ENCODE measurements at places on chromosomes 1 and 21.

DNA sequence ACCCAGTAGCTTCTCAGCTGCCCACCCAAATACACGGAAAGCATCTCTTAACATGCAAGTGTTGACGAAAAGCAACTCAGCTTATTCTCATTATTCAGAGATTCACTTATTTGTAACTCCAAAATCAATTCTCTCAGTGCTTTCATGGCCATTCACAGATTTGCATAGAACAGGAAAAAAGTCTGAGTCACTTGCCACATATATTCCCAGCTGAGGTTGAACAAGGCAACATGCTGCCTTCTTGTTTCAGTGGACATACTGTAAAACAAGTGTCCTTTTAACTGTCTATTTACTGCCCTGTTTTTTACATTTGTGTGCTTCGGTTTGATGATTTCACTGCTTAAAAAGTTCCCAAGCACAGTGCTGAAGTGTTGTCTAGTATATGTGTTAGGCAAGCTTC is 273.0 kb downstream of the LTN1 start:
- no peak for DNase-seq

- no peak for DNase-seq
These were observed 15.8 kb upstream of the PLA2G2C start for GRCh38 chr1:20202166-20202565.

DNA sequence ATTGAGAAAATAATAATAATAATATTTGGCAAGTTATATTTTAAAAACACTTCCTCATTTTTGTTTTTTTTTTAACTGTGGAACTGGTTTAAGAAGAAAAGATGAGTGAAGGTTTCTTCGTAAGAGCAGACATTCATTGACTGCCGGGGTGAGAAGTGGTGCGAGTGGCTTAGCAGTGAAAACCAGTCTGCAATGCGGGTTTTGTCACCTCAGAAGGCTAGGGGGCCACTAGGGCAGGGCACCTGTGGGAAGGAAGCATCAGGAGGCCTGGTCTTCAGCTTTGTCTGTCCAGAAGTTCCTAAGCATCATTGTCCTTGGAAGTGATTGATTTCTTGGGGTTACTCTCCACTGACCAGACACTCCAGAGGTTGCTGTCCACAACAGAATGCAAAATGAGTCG is 339.2 kb downstream of the ZNF326 start:
- no peak for DNase-seq

GRCh38 chr1:34978921-34979320 is 6.2 kb downstream of the TMEM35B start:
- DNase-seq = no peak

- DNase-seq = no peak
These were observed 690.6 kb upstream of the ZP4 start for GRCh38 chr1:238581332-238581731.

GRCh38 chr1:29090937-29091618 is 32.6 kb downstream of the TMEM200B start:
- no peak for DNase-seq

- no peak for DNase-seq
These were observed 40.1 kb downstream of the PRPF38A start for GRCh38 chr1:52444463-52444862.

- DNase-seq = no peak
These were observed 22.7 kb downstream of the CLIC6 start for GRCh38 chr21:34691390-34692032.

DNA sequence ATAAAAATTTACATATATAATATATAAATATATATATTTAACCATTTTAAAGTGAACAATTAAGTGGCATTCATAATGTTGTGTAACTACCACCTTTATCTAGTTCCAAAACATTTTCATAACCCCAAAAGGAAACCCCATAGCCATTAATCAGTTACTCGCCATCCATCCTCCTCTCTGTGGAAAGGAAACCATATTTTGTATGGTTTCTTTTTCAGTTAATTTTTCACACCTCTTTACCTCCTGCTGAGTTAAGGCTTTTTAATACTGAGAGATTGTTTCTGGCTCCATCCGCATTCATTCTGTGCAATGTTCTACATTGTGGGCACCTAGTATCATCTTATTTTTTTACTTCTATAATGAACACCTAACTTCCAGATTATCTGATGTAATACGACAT is 512.1 kb downstream of the LMO4 start:
- no peak for DNase-seq

- DNase-seq = no peak
These were observed 831 bp downstream of the TMEM52 start for GRCh38 chr1:1917995-1918900.

- no peak for DNase-seq
These were observed 45.1 kb downstream of the ATP2B4 start for GRCh38 chr1:203671521-203672278.

GRCh38 chr21:45135122-45135521 is 60.7 kb downstream of the ADARB1 start:
- no peak for DNase-seq

DNA sequence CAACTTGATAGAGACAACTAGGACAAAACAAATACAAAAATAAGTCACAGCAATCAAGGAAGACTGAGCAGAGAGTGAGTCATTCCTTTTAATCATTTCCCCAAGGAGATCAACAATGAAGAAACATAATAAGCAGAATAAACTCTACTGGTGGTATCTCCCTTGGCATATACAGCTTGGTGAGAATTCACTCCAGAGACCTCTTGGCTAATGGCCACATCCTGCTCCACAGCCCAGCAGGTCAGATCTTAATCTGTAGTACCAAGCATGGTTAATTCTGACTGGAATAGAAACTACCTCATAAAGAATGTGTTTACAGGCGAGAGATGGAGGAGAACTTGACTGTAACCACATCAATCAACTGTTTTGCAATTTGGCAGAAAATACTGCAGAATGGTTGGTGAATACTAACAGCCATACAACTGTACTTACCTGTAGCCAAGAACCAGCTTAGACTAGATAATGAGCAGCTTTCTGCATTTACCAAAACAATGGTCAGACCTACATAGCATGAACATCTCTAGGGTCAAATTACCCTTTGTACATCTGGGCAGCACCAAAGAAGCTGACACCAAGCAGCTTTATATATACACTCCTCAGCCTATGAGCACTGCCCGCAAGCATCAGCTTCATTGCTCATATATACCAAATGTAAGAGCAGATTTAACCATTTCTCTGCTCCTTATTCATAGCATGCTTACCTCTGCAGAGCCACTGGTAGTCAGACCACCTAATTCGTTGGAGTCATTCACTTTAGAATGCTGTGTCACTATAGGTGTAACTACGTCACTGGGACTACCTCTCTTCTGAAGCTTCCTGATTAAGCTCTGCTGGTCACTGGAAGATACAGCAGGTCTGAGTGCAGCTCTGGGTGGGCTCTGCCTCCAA is 51.0 kb downstream of the KIAA0319L start:
- DNase-seq = peak; percentile 85

- no peak for DNase-seq
These were observed 20.3 kb downstream of the TTC13 start for GRCh38 chr1:230958370-230958769.

DNA sequence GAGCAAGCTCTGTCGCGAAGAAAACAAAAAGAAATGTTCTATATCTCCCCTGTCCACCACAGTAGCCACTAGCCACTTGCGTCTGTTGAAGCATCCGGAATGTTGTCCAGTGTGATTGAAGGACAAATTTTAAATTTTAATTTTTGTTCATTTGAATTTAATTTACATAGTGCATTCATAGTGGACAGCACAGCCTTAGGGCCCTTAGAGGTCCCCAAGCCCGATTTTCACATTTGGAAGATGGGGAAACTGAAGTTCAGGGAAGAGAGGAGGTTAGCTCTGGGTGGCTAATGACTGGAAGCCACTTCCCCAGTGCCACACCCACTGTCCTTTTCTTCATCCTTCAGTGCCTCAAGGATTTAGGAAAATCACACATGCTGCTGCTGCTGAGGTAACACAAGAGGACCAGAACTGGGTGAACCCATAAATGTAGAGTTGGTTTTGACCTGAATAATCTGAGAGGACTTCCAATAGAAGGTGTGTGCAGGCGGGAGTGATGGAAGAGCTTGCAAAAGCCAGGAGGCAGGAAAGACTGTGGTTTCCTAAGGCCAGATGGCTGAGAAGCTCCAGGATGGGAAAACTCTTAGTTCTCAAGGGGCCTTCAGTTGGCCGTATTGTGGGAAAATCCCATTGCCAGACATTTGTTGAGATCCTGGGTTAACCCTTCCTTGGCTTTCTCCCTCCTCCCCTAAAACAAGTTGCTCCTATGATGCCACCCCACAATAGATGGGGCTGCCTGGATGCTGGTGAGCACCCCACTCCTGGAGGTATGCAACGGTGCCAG is 49.5 kb downstream of the TRIM11 start:
- DNase-seq = no peak

DNA sequence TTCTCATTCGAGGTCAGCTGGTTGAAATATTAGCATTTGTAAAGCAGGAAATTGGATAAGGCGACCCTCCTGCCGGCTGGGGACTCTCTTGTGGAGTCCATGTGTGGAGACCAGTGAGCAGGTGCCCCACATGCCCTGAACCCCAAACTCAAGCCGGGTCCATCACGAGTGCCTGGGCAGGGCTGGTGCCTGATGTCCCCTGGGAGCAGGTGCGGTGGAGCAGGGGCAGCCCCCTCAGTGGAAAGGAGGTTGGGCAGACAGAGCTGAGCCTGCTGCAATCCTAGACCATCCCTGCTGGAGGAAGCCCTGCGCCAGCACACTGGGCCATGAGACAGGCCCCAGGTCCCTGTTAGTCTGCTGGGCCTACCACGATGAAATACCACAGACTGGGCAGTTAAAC is 395.6 kb downstream of the NPHP4 start:
- DNase-seq = no peak

- DNase-seq = no peak
These were observed 47.6 kb upstream of the HOOK1 start for GRCh38 chr1:59767119-59767518.

DNA sequence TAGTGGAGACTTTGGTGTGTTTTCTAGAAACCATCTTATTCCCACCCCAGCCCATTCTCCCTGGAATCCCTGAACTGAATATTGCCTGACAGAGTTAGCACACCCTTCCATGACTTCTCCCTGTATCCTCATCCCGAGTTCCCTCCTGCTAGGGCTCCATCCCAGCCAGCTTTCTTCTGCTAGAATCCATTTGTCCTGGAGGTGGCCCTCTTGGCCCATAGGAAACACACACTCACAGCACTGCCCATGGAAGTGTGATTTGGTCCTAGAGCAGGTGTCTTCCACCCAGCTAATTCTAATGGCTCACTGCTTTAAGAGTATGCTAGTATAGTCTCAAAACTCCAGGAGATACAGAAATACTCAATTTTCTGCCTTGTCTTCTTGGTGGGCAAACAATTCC is 4.1 kb downstream of the KRTAP15-1 start:
- no peak for DNase-seq

DNA sequence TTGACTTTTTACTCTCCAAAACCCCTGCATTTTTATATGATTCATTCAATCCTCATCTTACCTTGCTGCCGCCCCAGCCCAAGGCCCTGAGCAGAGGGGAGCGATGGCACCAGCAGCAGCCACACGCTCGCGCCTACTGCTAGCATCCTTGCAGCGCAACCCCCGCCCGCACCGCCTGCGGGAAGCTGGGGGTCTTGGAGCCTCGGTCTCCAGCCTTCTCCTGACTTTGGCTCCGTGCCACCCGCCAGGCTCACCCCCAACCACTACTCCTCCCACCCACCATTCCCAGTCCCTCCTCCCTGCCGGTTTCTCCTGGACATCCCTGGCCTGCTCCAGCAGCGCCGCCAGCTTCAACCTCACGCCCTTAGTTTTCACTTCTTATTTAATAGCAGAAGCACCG is 76.6 kb downstream of the RPE65 start:
- no peak for DNase-seq

DNA sequence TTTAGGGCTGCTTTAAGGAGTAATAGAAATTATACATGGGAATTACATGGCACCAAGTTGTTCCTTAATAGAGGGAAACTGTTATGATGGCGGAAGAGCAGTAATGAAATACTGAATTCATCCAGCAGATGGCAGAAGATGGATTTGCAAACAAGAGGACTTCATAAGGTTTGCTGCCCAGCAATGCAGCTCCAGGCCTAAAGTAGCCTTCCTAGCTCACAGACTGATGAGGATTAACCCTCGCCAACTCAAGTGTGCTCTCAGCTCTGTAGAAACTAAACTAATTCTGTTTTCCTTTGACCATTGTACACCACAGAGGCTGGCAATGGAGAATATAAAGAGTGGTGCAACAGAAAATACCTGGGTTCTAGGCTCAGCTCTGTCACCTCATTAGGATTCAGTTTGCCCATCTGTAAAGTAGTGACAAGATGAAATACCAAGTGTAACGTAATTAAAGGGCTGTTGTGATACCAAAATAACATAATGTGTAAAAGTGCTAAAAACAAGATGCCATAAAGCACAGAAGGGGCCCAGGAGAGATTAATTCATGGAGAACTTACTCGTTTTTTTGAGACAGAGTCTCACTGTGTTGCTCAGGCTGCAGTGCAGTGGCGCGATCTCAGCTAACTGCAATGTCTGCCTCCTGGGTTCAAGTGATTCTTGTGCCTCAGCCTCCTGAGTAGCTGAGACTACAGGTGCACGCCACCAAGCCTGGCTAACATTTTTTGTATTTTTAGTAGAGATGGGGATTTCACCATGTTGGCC is 102.4 kb upstream of the SERBP1 start:
- peak; percentile 88 for DNase-seq
